ENCODE measurements at places on chromosomes 4 and X. TPM values are rescaled to one million over a fixed set of nuclear protein-coding genes. Genes with fewer than 3 reads are reported as not detected.

DNA sequence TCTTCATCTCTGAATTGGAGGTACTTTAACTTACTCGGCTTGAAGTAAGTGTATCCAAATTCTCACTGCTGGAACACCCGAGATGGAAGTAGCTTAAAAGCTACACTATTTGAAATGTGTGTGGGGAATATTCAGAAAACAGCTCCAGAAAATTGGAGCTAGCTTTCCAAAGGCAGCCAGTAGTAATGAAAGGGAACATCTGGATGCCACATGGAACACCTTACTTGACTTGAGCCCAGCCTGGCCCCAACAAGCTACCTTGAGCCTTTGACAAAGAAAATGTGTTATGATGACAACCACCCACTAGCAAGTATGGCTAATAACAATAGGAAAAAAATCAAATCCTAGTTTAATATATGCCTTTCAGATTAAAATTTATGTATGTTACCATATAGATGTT lies 161.5 kb downstream of the PRDM5 start:
- DNase-seq = no peak

DNA sequence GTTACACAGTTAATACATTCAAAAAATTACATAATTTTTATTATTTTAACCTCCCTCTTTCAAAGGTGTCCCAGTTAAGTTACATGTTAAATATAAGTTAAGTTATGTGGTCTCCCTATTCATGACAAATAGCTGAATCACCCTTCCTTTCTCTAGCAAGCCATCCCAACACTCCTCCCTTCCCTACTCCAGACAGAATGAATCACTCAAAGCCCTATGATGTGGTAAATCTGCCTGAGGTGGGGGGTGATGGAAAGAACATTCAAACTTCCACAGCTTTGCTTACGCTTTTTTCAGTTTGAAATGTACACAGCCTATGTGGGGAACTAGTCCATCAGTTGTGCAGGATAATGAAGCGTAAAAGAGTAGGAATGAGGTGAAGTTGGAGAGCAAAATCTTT lies 90.2 kb downstream of the CXCL13 start:
- no peak for DNase-seq

GRCh38 chr4:89992744-89993143 lies 98.1 kb downstream of the MMRN1 start:
- no peak for DNase-seq

GRCh38 chr4:165834116-165834515 lies 38.9 kb upstream of the TLL1 start:
- no peak for DNase-seq

GRCh38 chr4:83631066-83631465 lies 95.2 kb downstream of the GPAT3 start:
- no peak for DNase-seq

DNA sequence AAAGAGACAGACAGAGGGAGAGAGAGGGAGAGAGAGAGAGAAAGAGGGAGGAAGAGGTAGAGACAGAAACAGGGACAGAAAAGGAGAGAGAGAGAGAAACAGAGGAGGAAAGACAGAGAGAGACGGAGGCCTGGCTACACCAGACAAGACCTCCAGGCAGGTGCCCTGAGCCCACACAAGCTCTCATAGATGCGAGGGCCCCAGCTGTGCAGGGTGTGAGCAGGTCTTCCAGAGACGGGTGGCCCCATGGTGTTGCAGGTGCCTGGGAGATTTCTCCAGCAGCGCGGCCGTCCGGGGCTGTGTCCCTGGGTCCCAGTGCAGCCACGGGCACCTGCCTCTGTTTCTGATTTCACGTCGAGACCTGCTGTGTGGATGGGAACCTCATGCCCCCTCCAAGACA lies 253.0 kb downstream of the SHOX start:
- no peak for DNase-seq

GRCh38 chr4:163681208-163681821 lies 186.8 kb downstream of the TMA16 start:
- DNase-seq = no peak

GRCh38 chr4:114385195-114385985 lies 213.2 kb upstream of the UGT8 start:
- no peak for DNase-seq

DNA sequence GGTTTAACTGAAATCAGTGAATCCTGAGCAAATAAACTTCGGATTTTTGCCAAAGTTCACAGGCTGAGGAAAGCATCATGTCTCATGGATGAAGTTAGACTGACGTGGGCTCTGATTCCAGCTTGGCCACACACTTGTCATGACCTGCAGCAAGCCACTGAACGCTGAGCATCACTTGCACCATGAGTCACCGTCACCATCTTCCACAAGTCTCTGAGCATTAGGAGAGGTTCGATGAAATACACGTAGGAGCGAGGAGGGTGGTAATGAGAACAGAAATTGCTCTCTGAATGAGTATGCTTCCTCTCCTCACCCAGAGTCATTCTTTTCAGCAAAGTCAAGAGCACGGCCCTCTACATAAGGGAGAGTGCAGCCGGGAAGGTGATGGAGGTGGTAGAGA lies 3.8 kb upstream of the TRIML2 start:
- DNase-seq = no peak

DNA sequence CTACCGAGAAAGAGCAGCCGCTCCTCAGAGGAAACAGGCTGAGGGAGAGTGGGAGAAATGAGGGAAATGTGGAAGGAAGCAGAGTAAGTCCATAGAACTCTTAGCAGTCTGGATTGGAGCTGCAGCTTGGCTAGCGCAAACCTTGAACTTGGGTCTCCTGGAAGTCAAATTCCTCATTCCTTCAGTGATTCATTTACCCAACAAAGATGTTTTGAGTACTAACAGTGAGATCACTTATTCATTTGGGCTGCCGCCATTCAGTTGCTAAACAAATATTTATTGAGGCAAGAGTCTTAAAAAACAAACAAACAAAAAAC lies 51.5 kb downstream of the SEL1L3 start:
- no peak for DNase-seq

- no peak for DNase-seq
Measured at GRCh38 chrX:22389556-22390179, 117.0 kb downstream of the CBLL2 start.

DNA sequence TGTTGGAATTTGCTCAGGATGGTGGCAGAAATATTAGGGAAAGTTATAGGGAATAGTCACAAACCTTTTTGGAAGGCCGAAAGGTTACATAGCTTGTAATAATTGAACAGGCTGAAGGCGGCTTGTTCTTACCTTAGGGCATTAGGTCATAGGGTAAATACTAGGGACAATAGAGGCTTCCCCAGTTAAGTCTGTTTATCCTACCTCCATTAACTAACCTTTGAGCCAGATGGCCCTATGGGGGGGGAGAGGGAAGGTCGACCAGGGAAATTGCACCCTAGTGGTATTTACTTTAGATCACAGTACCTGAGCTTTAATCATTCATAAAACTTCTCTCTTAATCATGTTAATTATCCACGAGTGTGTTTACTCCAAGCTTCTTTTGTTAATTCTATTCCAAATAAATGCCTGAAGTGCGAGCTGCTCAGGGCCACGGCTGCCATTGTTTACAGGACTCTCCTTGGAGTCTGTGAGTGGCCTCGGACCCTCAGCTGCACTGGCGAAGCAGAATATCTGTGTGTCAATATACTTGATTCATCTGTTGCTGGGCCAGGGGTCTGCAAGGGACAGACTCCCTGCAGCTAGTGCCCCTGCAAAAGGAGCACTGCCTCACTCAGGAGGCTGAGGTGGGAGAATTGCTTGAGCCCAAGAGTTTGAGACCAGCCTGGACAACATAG lies 22.9 kb downstream of the PAGE2 start:
- DNase-seq = no peak

DNA sequence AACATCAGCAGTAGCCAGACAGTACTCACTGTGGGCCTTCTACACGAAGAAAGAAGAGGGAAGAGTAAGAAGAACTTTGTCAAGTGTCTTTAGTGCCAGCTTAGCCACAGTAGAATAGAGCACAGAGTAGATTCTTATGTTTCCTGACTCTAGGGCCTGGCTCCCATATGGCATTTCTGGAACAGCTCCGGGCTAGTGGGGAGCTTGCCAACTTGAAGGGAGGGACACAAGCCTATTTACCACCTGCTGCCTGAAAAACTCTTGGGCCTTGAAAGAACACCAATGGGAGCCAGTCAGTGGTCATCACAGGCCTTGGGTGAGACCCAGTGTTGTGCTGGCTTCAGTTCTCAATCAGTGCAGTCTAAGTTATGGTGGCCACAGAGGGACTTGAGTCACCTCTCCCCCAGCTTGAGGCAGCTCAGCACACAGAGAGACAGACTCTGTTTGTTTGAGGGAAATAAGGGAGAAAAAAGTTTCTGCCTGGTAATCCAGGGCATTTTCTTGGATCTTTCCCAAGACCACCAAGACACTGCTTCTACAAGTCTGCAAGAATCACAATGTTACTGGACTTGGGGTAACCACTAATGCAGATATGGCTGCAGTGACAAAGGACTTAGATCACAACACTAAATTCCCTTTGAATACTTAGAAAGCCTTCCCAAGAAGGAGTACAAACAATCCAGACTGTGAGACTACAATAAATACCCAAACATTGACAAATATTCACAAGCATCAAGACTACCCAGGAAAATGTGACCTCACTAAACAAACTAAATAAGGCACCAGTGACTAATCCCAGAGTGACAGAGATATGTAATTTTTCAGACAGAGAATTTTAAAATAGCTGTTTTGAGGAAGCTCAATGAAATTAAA lies 261.0 kb upstream of the NDST3 start:
- DNase-seq = no peak

DNA sequence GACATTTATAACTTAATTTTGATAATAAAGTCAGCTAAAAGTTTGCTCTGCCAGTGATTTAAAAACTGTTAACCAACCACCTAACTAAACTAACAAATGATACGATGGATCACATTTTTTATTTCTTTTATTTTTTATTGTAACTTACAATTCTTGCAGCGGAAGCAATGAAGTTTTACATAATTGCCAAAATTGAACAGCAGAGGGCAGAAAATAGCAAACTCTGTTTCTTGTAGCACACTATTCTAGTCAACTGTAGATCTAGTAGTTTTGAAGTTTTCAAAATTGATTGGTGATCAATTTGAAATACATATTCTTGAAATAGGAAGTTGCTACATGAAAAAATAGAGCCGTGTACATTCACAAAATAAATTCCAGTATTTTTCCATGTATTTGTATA lies 2.8 kb upstream of the GRIA2 start:
- DNase-seq = no peak

Gene IL15
- total RNA-seq = 1.5 TPM

Gene BST1
- total RNA-seq = 0.43 TPM

Gene CENPVL3
- total RNA-seq = not detected

Gene PCDH18
- total RNA-seq = not detected

Gene SMR3B
- not detected for total RNA-seq

Gene IL3RA
- total RNA-seq = 0.94 TPM

Gene TCEAL9
- total RNA-seq = 0.69 TPM

All from CD8-positive, alpha-beta T cell (primary cell).